CD4-positive, alpha-beta T cell treated with Interleukin-6 for 4 hours (primary cell): ENCODE measurements at places on chromosomes 4 and X.
A peak's percentile ranks its signal among the peaks of the same experiment; 100 is the strongest.

GRCh38 chr4:3781997-3782930, 16.1 kb downstream of the ADRA2C start:
- no peak for DNase-seq

DNA sequence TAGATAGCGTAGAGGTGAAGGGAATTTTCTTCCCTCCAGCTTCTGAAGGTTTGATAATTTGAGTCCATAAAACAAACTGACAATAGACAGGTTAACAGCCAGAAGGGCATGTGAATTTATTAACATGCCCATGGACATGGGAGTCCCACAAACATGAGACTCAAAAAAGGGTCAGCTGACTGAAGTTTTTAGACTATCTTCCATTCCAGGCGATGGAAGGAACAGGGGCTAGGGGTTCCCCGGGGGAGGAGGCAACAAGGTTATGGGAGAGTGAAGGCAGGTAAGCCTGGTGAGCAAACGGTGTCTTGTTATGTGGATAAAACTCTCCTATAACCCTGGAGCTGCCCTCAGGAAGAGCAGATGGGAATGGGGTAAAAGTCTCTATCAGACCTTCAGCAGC, 81.5 kb upstream of the SORBS2 start:
- no peak for DNase-seq

GRCh38 chr4:102400898-102401297, 55.6 kb upstream of the SLC39A8 start:
- DNase-seq = no peak

DNA sequence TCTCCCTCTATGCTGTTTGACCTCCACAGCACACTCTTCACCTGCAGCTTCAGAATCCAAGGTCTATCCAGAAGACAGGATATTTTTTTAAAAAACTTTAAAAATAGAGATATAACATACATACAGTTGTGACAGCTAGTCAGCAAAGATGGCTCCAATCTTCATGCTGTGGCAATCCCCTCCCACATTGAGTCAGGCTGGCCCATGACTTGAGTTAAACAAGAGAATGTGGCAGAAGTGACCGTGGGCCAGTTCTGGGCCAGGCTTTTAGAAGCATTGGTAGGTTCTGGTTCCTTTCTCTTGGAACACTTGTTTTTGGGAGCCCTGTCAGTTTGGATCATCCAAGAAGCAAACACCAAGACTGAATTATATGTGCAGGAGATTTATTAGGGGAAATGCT, 36.1 kb upstream of the REPS2 start:
- DNase-seq = no peak

GRCh38 chrX:41085512-41085877, 250 bp downstream of the USP9X start:
- peak; percentile 79 for DNase-seq

- DNase-seq = no peak
Observed at GRCh38 chr4:169098054-169098497, 88.0 kb upstream of the CBR4 start.
